ENCODE measurements at places on chromosomes 1 and 21.

GRCh38 chr1:204524986-204525385 lies 8.8 kb downstream of the MDM4 start:
- no peak for DNase-seq

DNA sequence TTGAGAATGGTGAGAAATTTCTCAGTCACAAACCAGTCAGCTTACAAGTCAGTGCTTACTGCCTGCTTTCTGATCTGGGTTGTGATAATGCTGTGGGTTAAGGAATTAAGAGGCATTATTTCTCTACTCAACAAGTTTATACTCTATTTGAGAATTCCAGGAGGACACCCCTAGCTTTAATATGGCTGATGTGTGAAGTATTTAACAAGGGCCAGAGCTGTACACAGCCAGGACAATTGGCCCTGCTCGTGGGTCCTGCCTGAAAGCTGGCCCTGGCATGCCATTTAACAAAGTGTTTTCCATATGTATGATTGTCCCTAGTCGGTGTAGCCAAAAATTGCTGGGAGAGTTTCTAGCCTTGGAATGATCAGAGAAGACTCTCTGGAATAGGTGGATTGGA lies 43.2 kb downstream of the HHAT start:
- DNase-seq = no peak

- no peak for DNase-seq
Measured at GRCh38 chr1:2641381-2642130, 8.7 kb upstream of the MMEL1 start.

- DNase-seq = no peak
Measured at GRCh38 chr1:190003376-190003775, 474.3 kb downstream of the BRINP3 start.

GRCh38 chr1:214135886-214136285 lies 145.1 kb upstream of the SMYD2 start:
- DNase-seq = no peak

DNA sequence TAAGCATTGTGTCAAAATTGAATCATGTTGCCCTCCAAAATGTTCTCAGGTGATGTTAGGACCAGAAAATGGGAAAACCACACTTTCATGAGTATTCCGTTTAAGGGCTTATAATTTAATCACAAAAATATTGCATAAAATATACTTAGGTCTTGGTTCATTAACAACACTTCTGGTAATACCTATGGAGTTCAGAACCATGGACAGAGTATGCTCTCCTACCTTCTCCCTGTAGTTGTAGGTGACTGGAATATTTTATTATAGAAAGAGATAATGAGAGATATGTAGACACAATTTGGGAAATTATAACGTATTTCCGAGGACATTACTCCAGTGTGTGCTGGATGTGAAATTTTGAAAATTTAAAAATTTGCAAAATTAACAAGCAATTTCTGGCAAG lies 232.5 kb downstream of the NCAM2 start:
- no peak for DNase-seq

DNA sequence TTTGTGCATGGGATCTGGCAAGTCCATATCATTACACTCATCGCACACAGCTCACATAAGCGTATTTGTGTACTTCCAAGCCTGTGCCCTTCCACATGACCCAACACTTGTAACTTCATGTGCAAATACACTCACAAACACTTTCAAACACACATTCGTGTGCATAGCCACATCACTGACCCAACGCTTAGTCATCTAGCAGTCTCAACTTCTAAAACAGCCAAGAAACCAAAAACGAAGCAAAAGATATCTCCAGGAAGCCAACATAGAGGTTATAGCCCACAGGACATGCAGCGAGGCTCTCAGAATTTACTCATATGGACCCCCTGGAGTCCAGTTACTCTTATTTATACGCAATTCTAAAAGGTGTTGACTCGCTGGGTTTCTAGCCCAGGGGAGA lies 10.9 kb upstream of the GOLT1A start:
- DNase-seq = no peak

DNA sequence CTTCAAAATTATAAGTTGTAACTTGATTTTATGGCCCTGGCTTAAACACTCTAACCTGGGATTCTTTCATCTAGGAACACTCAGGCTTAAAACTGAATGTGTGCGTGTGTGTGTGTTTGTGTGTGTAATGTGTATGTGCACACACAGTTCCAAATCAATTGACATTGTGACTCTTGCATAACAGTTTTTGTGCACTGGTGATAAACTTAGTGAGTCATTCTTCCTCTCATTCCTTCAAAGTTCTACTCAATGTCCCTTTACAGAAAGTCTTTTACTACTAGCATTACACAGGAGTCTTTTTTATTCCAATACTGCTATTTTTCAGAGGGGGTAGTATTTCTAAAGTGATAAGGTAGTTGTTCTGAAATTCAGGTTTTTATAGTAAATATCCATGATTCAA lies 943.6 kb downstream of the KCNT2 start:
- DNase-seq = no peak

- DNase-seq = no peak
Measured at GRCh38 chr1:25451908-25452307, 21.2 kb downstream of the MACO1 start.

- DNase-seq = no peak
Measured at GRCh38 chr1:59900640-59901039, 25.9 kb downstream of the CYP2J2 start.

- DNase-seq = no peak
Measured at GRCh38 chr1:33927721-33928120, 63.8 kb downstream of the HMGB4 start.

GRCh38 chr1:198623752-198624647 lies 14.8 kb upstream of the PTPRC start:
- DNase-seq = no peak

GRCh38 chr1:44842862-44843655 lies at the start of gene PTCH2:
TSS of gene PTCH2 (minus strand) at chr1:44843253. CDS start at chr1:44842932, 321 bp downstream.
- DNase-seq = peak; percentile 53

DNA sequence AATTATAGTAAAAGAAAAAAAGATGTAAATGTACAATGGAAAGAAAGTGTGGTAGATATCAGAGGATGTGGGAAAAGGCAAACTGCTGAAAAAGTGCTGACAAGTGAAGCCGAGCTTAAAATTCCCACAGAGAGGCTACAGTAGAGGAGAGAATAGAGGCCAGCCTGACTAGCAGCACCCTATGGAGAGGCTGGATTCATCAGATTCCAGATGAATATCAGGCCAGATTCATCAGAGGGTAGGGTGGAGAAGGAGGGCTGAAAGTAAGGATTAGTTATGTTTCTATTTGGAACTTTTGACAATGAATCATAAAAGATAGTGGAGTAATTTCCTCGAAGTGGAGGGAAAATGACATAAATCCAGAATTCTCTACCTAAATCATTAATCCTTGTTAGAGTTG lies 60.4 kb upstream of the NEK7 start:
- DNase-seq = no peak

DNA sequence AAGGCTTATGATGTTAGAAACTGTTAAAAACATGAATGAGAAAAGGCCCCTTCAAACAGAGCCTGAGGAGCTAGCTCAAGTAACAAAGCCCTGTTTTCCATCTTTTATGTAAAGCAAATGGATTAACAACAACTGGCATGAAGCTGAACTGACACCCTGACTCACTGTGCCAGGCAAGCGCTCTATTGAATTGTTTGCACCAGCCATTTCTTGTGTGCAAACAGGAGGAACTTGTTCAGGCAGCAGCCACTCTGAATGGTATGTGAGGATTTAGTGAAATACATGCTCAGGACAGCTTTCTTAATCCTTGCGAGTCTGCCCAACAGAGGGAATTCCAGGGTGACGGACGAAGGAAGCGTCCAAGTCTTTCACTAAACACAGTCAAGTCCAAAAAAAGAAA lies 291.1 kb upstream of the ADGRL2 start:
- DNase-seq = no peak

DNA sequence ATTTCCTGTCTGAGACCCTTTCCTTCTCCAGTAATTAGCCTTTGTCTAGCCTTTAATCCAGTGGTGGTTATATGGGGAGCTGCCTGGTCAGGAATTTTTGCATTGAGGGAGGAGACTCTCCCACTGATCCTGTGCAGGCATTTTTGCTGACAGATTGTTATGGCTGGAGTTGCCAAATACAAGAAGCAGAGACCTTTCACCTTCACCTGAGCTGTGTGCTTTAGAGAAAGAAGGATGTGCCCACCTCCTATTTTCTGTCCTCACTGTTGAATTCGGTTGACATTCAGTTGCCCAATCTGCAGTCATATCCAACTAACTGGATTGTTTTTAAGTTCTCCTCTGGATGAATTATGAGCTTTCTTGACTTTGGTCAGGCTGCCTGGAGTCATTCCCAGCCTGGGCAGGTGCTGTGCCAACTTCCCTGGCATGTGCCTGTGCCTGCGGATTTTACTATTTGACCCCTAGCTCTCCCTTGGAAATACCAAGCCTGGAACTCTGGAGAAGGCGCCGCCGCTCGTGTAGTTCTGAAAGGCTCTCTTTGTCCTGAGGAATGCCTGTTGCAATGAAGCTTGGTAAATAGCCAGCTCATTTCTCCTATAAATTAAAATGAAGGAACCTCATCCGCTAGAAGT lies 143.9 kb downstream of the NOS1AP start:
- no peak for DNase-seq

DNA sequence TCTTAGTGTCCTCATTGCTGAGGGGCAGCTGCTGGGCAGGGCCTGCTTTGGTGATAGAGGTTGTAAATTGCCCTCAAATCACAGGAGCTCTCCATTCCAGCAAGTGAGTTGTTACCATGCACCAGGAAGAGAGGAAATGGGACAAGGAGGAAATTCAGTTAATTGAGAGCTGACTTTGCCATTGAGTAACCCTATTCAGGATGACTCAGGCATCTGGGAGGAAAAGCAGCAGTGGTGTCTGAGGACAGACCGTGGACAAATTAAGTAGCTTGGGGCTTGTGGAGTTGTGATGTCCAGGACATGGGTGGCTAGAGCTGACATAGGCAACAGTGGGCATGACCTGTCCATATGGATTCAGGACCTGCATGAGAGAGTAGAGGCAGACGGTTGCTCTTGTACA lies 5.9 kb downstream of the ARHGEF10L start:
- no peak for DNase-seq

DNA sequence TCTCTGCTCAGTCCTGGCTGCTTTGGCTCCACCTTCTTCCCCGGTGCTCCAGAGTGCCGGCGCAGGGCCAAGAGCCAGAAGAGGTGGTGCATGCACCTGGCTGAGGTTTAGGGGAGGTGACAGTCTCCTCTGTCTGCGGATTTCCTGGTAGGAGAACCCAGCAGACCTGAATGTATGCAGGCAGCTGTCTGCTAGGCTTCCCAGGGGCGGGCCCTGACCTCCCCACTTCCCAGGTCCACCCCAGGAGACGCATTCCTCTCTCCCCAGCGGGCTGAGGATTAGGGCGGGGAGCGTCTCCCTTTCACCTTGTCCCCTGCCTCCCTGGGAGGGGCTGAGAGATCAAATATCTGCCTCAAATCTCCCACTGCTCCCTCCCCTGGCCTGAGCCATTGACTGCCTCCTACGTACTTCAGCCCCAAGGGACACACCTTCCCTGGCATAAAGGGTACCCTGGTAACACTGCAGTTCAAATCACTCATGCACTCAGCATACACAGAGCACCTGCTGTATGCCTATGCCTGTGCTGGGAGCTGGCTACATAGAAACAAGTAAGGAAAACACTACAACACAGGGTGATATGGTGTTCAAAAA lies 27.5 kb downstream of the DMBX1 start:
- DNase-seq = no peak

DNA sequence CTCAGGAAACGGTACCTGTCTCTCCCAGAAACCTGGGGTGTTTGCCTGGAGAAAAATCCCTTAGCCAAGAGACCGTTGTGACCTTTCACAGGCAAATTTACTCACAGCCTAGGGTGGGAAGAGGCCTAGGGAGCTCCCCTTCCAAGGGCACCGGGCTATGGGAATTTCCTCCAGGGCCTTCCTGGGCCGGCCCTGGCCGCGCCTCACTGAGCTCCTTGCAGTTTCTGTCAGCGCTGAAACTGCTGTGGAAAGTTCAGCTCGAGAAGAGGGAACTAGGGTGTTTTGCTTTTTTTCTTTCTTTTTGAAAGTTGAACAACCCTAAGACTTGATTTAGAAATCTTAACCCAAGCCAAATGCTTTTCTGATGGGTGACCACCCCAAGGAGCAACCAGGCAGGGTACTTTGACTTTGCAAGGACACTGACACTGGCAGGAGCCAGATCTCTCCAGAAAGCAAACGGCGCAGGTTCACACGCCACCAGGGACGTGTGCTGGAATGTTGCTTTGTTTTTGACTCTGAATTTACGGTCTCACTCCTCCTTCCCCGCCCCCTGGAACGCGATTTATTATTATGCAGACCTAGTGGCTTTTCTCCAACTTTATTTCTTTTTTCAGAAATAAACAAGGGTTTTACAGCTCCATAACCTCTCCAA lies 229.6 kb upstream of the JUN start:
- DNase-seq = no peak

DNA sequence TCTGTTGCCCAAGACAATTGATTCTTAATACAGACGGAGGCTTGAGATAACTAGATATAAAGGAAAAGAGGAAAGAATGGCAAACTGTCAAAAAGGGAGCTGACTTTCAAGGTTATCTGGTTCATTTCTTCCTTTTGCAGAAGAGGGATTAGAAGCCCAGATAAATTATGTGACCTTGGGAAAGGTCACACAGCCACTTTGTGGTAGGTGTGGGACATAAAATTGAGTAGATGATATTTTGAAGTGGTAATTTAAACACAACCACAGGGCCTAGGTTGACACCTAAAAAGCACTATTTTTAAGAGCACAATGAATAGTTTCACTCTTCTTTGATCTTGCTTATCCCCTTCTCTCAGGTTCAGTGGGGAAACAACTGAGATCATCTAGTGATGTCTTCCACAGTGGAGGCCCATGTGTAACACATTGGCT lies 16.9 kb upstream of the KIAA0040 start:
- no peak for DNase-seq

GRCh38 chr21:42118901-42119300 lies 47.8 kb downstream of the UMODL1 start:
- DNase-seq = no peak

- no peak for DNase-seq
Measured at GRCh38 chr1:18293291-18293690, 185.7 kb downstream of the IGSF21 start.

- DNase-seq = peak; percentile 52
Measured at GRCh38 chr1:201348211-201348566, 29.3 kb downstream of the TNNT2 start.

GRCh38 chr1:12677565-12677964 lies 33.7 kb downstream of the AADACL4 start:
- DNase-seq = no peak

DNA sequence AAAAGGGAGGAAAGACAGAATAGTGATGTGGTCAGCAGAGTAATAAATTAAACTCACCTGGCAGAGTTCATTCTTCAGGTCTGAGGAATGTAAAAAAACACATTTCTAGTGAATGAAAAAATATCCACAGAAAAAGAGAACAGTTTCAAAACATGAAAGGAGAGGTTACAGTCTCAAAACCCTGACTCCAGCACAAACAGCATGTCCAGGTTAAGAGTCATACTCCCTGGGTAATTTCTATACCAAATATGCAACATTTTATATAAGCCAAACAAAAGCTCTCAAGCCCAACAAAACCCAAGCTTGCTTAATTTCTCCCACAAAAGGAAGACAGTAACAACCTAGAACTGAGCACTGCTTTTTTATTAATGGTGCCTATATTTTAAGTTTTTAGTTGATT lies 173.0 kb downstream of the NTMT2 start:
- no peak for DNase-seq

- no peak for DNase-seq
Measured at GRCh38 chr1:61680500-61680899, 44.4 kb downstream of the TM2D1 start.
